ENCODE measurements at places on chromosomes 11 and 22. TPM values are rescaled to one million over a fixed set of nuclear protein-coding genes. Genes with fewer than 3 reads are reported as not detected.

- no peak overlapping the region for H3K27ac ChIP-seq
- no peaks in the 10 kb centered on the region for H3K4me1 ChIP-seq
- H3K27me3 ChIP-seq, result no peaks in the 10 kb centered on the region
- H3K36me3 ChIP-seq, result no peaks in the 10 kb centered on the region
- H3K4me3 ChIP-seq, result no peak overlapping the region
- DNase-seq, result no peak
These were observed 48.2 kb downstream of the UBASH3B start for GRCh38 chr11:122703541-122704272.

DNA sequence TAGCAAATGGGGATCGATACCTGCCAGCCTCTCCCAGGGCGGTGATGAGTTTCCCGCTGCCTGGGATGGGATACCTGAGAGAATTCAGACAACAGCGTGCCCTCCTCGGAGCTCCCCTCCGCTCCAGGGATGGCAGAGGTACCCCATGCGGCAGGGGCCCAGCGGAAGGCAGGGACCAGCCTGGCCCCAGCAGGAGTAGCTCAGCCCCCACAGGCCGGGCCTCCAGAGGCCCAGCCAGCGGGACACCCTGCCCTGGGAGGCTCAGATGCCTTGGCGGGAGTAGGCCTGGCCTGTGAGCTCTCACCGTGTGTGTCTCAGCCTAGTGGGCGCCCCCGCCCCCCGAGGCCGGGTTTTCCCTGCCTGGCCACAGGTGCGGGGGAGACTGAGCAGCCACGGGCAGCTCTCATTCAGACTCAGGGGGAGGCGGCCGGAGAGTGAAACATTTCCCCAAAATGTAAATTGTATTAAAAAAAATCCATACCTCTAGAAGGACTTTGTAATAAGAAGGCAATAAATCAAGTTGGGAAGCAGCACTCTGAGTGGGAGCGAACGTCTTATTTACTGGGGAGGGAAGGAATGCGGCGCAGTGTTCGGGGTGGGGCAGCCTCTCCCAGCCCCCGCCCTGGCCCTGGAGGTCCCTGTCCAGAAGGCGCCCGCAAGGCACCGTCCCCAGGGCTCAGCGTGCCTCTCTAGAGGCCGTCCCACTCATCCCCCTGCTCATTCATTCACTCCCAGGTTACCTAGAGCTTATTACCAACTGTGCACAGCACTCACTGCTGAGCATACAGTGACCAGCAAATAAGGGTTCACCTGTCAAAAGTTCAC, 888.0 kb downstream of the BRD1 start:
- no peak for DNase-seq
- H3K27ac ChIP-seq, result no peak overlapping the region
- no peak overlapping the region for H3K4me3 ChIP-seq
- H3K36me3 ChIP-seq, result no peaks in the 10 kb centered on the region

DNA sequence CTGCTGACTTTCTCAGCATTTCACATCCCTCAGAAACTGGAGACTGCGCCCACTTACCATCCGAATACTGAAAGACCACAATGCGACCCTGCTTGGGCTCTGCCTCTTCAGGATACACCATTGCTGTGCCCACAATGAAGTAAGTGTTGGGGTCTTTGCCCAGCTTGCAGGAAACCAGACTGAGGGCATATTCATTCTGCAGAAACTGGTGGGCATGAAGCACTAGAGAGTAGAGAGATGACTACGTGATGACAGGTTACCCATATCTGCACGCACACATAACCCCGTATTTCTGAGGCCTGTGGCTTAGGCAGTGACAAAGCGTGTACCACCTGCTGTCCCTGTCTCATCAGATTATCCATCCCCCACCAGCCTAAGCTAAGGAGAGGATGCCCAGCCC, 14.6 kb upstream of the VWCE start:
- DNase-seq, result no peak
- H3K4me1 ChIP-seq, result no peaks in the 10 kb centered on the region
- H3K36me3 ChIP-seq, result no peaks in the 10 kb centered on the region
- no peaks in the 10 kb centered on the region for H3K27me3 ChIP-seq

- no peaks in the 10 kb centered on the region for H3K4me1 ChIP-seq
- no peaks in the 10 kb centered on the region for H3K27me3 ChIP-seq
- H3K4me3 ChIP-seq, result no peak overlapping the region
- H3K36me3 ChIP-seq, result no peaks in the 10 kb centered on the region
These were observed 5.4 kb downstream of the LRRC32 start for GRCh38 chr11:76665172-76665571.

GRCh38 chr11:78920329-78920728, 345.7 kb upstream of the NARS2 start:
- no peaks in the 10 kb centered on the region for H3K36me3 ChIP-seq
- DNase-seq, result no peak
- H3K4me3 ChIP-seq, result no peak overlapping the region
- H3K4me1 ChIP-seq, result no peaks in the 10 kb centered on the region
- no peak overlapping the region for H3K27ac ChIP-seq

- peaks cover 38% of the 10 kb centered on the region for H3K27me3 ChIP-seq
- H3K4me3 ChIP-seq, result peak overlapping the region; percentile 70
- DNase-seq, result no peak
- H3K27ac ChIP-seq, result no peak overlapping the region
These were observed 529 bp upstream of the CCND1 start for GRCh38 chr11:69640260-69640994.

- H3K27ac ChIP-seq, result no peak overlapping the region
- no peak overlapping the region for H3K4me3 ChIP-seq
- H3K4me1 ChIP-seq, result no peaks in the 10 kb centered on the region
- H3K27me3 ChIP-seq, result no peaks in the 10 kb centered on the region
- no peaks in the 10 kb centered on the region for H3K36me3 ChIP-seq
These were observed 35.0 kb downstream of the KCNJ1 start for GRCh38 chr11:128832121-128832497.

Gene FADS3
- 23.5 TPM for total RNA-seq

Gene PTGDR2
- not detected for total RNA-seq
